Stimulated activated CD8-positive, alpha-beta memory T cell treated with anti-CD3 and anti-CD28 coated beads, Interleukin-2, amount 100 ng/mL, for 48 hours (primary cell): ENCODE measurements at places on chromosomes 2 and 18.

- no peak for DNase-seq
Observed at GRCh38 chr2:240107477-240107796, 28.7 kb downstream of the COPS9 start.

- DNase-seq = no peak
Observed at GRCh38 chr2:229520691-229521096, 193.7 kb downstream of the DNER start.

DNA sequence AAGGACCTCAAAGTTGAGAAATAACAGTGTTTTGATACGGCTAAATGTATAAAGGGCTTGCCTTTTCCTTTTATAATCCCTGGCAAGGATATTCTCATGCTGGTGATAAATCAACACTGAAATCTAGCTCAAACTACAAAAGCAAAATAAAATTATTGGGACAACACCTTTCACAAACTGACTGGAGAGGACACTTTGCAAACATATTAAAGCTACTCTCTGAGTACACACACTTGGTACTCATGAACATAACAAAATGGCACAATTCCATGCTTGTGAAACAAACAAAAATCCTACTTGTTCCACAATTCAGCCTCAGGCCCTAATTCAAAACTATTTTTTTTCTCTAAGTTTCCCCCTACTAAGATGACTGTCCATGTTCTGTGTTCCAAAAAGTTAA is 305.8 kb downstream of the ETAA1 start:
- no peak for DNase-seq

DNA sequence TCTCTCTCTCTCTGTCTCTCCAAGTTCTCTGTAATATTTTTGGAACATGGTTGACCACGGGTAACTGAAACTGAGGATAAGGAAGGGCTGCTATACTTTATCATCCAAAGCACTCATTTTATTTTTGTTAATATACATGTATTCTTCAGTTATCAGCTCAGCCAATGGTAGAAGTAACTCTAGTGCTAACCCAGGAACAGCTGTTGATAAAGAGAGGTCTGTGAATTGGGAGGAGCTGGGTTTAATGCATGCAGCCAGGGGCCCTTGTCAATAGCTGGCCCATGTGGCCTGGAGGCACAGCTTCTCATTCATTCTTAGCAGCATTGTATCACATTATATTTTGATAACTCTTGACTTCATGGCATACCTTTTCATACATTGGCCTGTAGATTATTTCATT is 401.6 kb downstream of the EPHA4 start:
- DNase-seq = no peak

- DNase-seq = no peak
Observed at GRCh38 chr2:8633735-8634313, 48.0 kb upstream of the ID2 start.

DNA sequence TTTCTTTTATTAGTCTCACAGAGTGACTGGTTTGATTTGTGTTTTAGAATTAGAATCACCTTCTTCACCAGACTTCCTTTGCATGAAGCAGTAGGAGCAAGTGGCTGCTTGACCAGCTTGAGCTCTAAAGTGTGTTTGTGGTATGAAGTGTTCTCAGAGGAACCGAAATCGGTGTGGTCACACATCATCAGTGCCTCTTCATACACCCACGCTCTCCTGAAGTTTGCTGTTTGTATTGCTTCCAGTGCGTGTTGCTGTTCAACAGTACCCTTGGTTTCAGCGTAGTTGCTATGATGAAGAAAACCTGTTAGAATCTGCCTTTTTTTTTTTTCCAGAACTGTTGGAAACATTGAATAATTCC is 77.9 kb downstream of the LIMS1 start:
- DNase-seq = peak; percentile 20

DNA sequence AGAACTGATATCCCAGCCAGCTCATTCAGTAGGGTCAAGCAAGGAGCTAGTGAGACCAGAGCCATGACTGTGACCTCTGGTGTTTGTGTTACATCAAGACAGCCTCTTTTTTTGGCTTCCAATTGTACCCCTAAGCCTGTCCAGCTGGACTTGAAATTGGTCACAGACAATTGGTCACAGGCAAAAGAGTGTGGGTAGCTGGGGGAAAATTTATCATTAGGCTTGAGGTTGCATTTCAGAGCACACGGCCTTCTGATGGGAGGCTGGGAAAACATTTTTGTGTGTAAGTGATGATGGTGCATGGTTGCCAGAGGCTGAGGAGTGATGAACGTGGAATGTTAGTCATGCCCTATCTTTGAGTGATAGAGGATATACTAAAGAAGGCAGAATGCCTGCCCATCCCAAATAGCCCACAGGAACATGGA is 285.1 kb upstream of the SLC14A2 start:
- DNase-seq = no peak

- no peak for DNase-seq
Observed at GRCh38 chr2:39483534-39483933, 46.4 kb upstream of the MAP4K3 start.

GRCh38 chr2:186183406-186183805 is 302.7 kb upstream of the ZC3H15 start:
- no peak for DNase-seq

DNA sequence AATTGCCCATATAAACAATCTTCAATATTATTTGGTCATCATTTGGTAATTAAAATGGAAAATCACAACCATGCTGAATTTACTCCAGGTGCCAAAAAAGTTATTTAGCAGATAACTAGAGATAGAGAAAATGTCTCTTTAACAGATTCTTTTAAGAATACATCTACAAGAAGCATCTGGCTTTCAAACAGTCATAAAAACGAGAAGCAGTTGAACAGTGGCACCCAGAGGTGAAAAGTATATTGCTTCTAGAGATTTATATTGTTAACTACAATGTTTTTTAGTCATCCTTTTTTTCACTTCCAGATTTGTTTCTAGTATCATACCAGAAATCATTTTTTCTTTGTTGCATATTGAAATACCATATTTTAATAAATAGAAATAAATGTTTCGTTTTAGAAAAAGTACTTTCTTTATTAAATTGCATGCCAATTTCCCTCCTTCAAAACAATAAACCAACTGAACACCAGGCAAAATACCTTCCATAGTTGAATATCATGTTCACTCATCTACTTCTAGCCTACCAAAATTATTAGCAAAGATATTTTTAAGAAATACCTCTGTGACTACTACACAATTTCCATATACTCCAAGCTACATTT is 65.4 kb upstream of the HNRNPA3 start:
- DNase-seq = no peak

- DNase-seq = no peak
Observed at GRCh38 chr2:221314786-221315185, 257.3 kb downstream of the EPHA4 start.

DNA sequence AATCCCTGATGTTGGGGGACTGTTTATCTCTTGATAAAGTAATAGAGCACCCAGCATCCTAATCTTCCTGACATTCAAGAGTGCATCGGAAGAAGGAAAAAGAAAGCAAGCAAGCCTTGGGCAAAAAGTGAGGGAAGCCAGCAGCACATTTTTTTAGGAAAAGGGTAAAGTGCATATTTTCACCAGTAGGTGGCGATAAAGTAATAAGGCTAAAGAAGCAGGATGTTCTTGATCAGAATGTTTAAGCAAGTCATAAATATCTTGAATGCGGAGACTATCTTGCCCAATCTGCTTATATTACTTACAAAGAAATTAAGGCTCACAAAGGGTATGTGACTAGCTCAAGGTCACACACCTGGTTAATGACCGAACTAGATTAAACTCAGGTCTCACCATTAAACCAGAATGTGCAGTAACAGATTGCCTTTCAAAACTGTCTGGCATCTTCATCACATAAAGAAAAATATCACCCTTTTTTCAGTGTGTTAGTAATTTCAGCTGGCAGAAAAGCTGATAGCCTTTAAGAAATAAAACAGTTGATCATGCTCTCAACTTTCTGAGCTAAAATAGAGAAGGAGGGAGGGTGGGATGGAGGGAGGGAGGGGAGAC is 83.8 kb downstream of the VIT start:
- no peak for DNase-seq

GRCh38 chr2:24793761-24794435 is 673 bp downstream of the CENPO start:
- DNase-seq = peak; percentile 3

DNA sequence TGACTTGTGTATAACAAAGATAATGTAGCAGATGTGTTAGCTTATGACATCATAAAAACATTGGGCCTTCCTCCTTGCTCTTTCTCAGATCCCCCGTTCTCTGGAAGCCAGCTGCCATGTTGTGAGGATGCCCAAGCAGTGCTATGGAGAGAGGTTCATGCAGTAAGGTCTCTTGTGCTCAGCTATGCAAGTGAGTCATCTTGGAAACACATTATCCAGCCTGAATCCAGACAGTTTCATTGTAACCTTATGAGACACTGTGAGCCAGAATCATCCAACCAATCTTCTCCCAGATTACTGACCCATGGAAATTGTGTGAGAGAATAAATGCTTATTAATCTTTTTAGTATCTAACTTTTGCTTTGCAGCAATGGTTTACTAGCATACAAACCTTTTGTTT is 60.8 kb downstream of the ST6GAL2 start:
- no peak for DNase-seq

- DNase-seq = no peak
Observed at GRCh38 chr2:109238580-109238979, 109.6 kb downstream of the SH3RF3 start.

- no peak for DNase-seq
Observed at GRCh38 chr2:205755923-205756322, 73.6 kb downstream of the NRP2 start.

DNA sequence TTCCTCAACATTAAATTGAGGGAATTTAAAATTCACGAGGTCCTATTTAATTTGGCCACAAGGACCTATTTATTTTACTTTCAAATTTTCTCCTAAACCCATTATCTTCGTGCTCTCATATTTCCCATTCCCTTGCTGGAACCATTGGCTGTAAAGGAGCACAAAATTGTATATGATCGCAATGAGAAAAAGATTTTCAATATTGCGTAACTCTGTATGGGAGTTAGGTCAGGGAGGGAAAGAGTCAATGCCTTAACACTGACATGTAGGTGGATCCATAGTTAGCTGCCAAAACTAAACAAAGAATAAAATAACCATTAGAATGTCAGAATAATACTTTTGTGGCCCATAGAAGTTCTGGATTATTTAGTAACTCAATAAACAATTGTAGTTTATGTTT is 40.6 kb upstream of the ZC3H15 start:
- no peak for DNase-seq

DNA sequence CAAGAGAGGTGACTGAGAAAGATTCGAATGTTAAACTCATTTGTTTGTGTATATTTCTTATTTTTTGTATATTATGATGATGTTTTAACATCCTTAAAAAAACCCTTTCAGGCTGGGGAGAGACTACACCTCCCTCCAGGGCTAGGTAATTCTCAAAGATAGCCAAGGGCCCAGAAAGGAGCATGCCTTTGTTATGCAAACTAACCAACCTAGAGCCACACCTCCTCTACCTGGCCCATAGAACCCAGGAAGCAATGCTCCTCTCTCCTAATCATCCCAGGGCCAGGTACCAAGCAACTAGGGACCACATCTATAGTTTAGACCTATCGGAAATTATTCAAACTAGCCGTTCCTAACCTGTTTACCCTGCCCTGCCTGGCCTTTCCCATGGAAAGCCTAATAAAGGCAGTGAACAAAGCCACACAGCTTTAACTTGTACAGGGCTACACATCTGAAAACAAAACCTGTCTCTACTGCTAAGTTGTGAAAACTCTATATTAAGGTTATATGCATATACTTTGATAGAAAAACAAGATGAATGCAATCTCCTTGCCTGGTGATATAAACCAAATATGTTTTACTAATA is 79.7 kb downstream of the COLEC12 start:
- no peak for DNase-seq

DNA sequence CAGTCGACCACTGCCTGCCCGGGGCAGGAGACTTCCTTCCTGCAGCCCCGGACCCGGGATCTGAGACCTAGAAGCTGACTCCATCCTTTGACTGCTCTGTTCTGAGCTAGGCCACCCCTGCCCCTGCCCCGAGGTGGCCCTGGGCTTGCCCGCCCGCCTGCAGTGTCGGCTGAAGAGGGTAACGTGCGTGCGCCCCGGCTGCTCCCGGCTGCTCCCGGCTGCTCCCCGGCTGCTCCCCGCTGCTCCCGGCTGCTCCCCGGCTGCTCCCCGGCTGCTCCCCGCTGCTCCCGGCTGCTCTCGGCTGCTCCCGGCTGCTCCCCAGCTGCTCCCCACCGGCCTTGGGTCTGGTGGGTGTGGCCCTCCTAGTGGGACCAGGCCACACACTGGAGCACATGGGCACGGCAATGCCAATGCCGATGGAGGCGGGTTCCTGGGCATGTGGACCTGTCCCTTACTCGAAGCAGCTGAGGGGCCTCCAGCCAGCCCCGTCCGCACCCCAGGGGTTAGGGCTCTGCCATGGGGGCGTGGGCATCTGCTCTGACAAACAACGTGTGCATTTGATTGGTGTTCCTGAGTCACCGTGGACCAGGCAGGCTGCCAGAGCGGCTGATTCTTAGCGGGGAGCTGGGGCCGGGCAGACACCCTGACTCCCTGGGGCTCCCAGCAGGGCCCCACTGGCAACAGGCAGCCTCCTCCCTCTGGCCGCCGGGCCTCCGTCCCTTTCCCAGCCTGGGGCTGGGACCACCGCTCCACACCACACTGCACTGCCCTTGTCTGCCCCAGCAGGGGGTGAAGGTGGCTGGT is 2.0 kb upstream of the GAL3ST2 start:
- DNase-seq = no peak

DNA sequence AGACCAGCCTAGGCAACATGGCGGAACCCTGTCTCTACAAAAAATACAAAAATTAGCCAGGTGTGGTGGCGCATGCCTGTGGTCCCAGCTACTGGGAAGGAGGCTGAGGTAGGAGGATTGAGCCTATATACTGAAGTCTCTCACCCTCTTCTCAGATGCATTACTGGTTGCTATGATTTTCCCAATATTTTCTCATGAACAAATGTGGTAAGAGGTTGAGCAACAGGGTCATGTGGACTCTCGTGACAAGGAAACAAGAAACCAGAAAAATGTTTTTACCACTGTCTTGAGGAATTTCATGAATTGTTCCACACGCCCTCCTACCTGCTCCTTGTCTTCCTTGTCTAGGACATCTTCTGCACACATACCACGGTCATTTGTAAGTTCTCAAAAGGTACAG is 12.4 kb downstream of the LMAN2L start:
- DNase-seq = no peak

DNA sequence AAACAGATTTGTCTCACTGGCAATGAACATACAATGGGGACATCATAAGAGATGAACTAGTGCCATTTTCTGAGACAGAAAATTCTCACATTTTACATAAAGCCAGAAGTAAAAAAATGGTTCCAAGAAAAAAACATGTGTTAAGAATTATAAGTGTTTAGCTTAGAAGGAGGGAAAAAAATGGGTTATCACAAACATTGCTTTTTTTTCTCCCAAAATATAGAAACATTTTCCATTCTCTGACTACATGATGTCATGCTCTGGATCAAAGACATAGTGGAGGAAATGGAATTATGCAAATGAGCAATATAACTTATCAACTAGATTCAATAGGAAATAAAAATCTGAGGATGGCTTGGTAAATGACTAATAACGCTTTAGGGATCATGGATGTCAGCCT is 49.8 kb downstream of the SPATS2L start:
- no peak for DNase-seq
